ENCODE measurements at places on chromosomes 3 and 15.

DNA sequence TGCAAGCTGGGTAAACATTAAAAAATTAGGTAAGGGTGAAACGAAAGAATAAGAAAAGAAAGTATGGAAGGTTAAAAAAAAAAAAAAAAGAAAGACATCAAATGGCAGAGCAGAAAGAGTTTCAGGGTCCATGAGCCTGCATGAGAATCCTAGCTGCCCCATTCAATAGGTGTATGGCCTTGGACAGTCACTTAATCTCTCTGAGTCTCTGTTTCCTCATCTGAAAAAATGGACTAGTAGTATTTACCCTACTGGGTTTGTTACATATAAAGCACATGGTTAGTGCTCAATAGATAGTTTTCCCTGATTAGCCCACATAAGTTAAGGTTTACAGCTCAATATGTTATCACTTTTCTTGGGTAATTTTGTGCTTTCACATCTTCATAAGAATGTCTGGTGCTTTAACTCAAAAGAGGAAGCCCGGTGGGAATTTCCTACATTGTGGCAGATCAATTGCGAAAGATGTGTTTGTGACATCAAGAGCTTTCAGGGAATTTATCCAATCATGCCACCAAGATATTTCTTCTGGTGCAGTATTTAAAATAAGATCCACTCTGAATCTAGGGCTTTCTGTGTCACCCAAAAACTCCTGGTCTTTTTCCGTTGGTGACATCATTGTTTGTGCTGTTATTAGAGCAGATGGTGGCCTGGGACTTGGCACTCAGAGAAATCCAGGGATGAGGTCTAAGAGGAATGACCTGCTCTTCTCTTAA lies 57.2 kb upstream of the UBE2E1 start:
- DNase-seq: no peak

DNA sequence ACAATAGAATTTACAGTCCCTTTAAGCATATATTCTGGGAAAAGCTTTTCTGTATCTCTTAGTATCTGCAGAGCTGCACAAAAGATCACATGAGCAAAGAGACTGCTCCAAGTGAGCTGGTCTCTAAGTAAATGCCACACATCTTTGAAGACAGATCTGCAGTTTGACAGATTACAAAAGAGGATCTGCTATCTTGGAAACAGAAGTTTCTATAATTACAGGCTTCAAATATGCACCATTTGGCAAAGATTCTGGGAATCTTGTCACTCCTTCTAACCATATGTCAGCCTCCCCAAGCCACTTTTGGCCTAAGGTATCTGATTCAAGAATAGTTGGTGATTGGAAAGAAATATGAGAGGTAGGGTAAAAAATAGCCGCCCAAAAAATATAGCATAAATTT lies 9.6 kb upstream of the CFAP44 start:
- no peak for DNase-seq

- DNase-seq: no peak
Measured at GRCh38 chr3:98921957-98922356, 20.5 kb upstream of the DCBLD2 start.

- peak; percentile 50 for DNase-seq
Measured at GRCh38 chr3:172102123-172102882, 62.9 kb downstream of the FNDC3B start.

GRCh38 chr3:33438881-33439545 lies 1.2 kb downstream of the UBP1 start:
- no peak for DNase-seq

DNA sequence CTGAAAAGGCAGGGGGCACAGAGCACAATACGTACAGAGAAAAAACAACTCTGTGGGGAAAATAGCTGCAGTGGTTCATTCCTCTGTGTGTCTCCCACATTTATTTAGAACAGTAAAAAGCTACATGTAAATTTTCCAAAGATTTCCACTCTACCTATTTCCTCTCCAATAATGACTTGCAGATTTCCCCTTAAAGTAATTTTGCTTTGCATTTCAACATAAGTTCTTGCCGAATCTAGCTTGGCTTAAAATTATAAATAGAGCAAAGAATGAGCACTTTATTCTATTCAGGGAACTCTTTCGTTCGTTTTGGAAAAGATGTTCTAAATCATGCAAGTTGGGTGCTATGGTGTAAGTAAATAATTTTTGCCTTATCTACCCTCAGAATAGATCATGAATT lies 58.2 kb upstream of the NR2E3 start:
- no peak for DNase-seq

GRCh38 chr3:32780735-32781210 lies 37.0 kb upstream of the TRIM71 start:
- no peak for DNase-seq

GRCh38 chr3:111802163-111802625 lies 56.9 kb upstream of the PHLDB2 start:
- DNase-seq: no peak

DNA sequence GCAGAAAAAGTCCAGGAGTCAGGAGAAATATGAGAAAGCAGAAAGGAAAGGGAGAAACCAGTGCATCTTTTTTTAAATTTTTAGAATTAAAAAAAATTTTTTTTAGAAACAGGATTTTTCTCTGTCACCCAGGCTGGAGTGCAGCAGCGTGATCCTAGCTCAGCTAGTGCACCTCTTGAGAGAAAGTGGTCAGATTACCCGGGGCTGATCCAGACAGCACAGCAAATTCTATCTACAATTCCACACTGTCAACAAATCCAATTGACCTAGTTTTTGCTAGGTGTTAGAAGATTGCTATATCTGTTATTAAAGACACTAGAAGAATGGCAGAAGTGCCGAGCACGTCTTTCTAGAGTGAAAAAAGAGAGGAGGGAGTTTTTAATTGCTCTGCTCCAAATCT lies 117.3 kb downstream of the RFTN1 start:
- DNase-seq: no peak

DNA sequence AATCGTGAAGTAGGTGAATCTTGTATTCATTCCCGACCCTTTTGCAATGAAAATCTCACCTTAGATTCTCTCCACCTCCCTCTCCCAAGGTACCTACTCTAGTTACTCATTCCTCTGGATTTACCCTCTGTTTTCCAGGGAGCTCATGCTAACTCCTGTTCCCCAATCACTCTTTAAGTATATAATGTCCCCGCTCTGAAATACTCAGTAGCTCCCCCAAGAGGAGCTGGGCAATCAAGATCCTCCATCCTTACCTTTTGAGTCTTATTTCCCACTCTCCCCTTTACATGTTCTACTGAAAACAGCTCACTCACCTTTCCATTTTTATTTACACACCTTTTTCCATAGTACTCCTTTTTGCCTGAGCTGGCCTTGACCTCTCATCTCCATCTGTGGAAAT lies 599.9 kb downstream of the RBMS3 start:
- DNase-seq: no peak

- peak; percentile 71 for DNase-seq
Measured at GRCh38 chr3:129627350-129628168, 21.1 kb upstream of the PLXND1 start.

GRCh38 chr3:77256584-77257503 lies 216.9 kb downstream of the ROBO2 start:
- DNase-seq: no peak

GRCh38 chr3:145906755-145907154 lies 254.2 kb downstream of the PLOD2 start:
- no peak for DNase-seq

GRCh38 chr3:32733631-32734229 lies 48.7 kb downstream of the CNOT10 start:
- DNase-seq: peak; percentile 31

GRCh38 chr3:180612364-180612763 lies 10.4 kb downstream of the TTC14 start:
- DNase-seq: no peak

DNA sequence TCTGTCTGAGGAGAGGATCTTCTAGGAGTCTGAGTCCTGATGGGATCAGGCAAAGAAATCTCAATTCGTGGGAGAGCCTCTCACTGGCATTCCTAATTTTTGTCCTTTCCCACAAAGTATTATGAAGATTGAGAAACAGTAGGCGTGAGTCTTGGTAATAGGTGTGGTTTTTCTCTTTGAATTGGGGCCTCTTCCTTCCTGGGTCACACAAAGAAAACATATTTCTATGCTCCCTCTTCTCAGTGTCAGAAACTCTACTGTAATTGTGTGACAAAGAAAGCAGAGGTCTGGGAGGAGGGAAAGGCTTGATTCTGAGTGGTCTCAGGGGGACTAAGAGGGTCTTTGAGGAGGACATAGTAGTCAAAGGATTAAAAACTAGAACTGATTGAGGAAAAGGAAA lies 6.0 kb downstream of the GABRR3 start:
- no peak for DNase-seq

- DNase-seq: no peak
Measured at GRCh38 chr3:37945156-37945806, 45.3 kb upstream of the VILL start.

DNA sequence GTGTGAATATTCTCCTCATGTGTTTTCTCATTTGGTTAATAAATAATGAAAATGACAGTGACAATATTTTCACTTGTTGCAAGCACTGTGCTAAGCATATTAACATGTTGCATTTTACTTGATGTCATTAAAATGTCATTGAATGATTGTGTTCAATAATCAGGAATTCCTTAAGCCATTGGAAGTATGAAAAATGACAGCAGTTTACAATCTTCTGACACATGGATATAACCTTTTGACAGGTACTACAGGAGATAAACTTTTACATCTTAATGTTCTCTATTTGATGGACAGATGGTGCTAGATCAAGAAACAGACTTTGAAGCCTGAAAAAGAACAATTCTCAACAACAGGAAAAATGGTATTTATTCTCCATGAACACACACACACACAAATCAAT lies 1138.3 kb downstream of the ROBO2 start:
- DNase-seq: no peak

DNA sequence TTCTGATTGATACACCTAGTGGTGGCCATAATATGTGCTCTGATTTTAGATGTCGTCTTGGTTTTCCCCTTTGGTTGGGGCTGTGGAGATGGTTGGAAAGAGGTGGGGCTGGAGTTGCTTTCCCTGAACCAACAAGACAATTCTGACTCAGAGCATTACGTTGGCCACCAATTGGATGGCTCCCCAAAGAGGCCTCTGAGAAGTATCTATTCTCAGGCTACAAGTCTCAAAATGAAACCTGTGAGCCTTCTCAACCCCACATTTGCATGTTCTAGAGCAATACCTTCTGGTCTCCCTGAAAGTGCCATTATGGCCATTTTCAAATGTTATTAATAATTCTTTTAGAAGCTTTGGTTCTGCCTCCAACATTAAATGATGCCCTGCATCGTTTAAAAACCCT lies 188.4 kb upstream of the WNT5A start:
- no peak for DNase-seq

DNA sequence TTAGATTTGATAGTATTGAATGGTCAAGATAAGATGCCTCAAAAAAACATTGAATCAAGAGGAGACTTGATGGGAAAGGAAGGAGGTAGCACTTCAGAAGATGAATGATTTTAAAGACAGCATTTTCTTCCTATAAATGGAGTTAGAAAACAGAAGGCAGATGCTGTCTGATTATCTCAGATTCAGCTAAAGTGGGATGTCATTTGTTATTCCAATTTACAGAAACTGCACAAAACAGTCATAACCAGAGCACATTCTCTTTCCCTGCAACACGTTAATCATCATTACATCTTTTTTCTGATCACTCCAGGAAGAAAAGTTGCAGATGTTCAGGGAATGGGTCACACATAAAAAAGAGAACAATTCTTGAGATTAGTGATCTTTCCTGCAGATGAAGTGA lies 1141.8 kb downstream of the SI start:
- no peak for DNase-seq

- no peak for DNase-seq
Measured at GRCh38 chr3:171966533-171967136, 72.7 kb upstream of the FNDC3B start.

GRCh38 chr15:61195116-61196002 lies 33.7 kb downstream of the RORA start:
- peak; percentile 19 for DNase-seq

- DNase-seq: peak; percentile 34
Measured at GRCh38 chr3:72665701-72666446, 182.4 kb downstream of the SHQ1 start.

- DNase-seq: peak; percentile 75
Measured at GRCh38 chr15:70528270-70528706, 235.1 kb downstream of the UACA start.

GRCh38 chr3:187264021-187264420 lies 27.5 kb downstream of the MASP1 start:
- no peak for DNase-seq

DNA sequence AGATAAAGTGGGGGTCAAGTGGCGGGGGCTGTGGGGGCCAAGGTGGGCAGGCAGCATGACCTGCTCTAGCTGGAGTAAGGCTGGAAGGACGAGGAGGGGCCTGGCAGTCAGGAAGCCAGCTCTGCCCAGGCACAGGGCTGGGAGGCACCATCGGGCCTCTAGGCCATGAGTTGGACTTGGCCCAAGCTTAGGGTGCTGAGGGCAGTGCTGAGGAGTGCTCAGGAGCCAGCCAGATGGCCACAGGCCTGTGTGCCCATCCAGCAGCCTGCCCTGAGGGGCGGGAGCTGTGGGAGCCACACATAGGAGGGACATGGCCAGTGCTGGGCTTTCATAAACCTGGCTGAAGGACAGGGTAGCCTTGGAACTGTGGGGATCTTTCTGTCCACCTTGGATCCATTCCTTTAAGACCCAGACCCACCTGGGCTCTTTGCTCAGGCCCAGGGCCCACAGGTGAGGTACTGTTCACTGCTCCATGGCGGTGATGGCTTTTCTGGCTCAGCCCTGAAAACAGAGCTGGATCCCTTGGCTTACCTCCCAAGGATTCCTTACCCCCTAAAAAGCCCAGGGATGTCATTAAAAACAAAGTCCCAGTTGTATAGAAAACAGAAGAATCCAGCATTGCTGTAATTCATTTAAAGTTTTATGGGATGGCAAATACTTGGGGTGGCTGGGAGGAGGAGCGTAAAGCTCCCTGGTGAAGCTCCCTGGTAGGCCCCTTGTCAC lies 137.0 kb downstream of the DNAJB8 start:
- no peak for DNase-seq

DNA sequence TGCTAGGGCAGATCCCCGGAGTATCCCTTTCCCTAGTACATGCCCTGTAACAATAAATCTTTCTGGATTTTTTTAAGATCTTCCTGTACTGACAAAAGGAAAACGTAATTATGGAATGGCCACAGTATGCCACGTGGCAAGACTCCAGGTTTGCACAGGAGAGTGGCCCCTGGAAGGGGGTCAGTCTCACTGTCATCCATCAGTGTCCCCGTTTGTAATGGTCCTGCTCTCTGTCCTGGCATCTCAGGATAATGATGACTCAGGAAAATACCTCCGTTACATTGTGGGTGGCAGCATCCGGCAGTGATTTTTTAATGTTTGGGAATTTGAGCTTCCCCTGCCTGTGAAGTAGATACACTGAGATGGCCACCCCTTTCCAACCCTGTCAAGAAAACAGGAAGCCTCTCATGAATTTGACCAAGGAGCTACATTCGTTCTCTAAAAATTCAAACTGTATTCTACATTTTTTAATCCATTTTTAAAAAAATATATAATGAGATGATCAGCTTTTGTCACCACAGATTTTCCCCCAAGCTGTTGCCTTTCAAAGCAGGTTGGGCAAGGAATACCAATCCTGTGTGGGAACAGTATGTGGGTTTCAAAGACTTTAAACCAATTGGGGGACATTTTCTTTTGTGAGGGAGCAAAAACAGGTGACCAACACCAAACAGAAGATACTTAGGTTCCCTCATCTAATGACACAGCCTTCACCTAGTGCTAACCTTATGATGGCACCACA lies 110.4 kb downstream of the C3orf70 start:
- DNase-seq: no peak

Measured in CD4-positive, alpha-beta T cell treated with Interleukin-1 beta for 1 hour (primary cell).